NCI-H1092 treated with DMSO at 0.1 percent for 48 hours (cell line): ENCODE measurements at places on chromosomes 13 and 19.
A peak's percentile ranks its signal among the peaks of the same experiment; 100 is the strongest.

DNA sequence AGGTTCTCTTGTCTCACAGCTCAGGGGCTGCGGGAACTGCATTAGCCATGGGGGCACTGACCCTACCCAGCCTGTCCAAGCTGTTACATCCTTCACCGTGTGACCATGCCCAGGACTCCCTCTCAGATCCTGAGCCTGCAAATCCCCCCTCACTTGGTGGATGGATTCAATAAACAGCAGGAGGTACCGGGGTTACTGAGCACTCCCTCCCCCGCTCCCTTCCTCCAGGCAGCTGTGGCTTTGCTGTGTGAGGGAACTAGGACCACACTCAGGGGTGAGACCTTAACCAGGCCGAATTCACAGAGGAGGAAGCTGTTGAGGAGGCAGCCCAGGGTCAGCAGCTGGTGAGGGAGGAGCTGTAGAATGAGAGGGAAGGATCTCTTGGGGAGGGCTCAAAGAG, 27.0 kb upstream of the CEACAM1 start:
- DNase-seq = no peak

- DNase-seq = no peak
Measured at GRCh38 chr13:101739382-101740178, 287.1 kb downstream of the ITGBL1 start.

DNA sequence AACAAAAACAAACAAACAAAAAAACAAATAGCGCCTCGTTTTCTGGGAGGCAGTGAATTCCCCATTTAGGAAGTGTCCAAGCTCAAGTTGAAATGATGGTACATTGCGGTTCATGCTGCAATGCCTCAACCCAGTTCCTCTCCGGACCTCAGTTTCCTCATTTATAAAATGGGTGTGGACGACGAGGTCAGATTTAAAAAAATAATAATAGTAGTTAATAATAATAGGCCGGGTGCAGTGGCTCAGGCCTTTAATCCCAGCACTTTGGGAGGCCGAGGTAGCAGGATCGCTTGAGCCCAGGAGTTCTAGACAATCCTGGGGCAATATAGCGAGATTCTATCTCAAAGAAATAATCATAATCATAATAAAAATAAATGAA, 15.5 kb upstream of the ERCC1 start:
- DNase-seq = no peak

DNA sequence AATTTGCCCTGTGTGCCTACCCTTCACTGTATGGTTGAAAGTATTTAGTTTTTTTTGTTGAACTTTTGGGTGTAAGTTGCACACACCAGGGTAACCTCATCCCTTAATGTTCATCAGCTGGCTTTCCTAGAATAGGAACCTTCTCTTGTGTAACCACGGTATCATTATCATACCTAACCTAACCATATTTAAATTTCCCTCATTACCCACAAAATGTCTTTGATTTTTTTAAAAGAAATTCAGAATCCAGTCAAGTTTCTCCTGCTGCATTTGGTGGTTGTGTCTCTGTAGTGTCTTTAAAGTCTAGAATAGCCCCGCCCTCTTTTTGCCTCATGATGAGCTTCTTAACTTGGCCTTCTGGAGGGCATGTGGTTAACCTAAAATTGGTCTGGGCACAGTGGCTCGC, 80.3 kb downstream of the RYR1 start:
- DNase-seq = no peak

GRCh38 chr13:32428581-32429432, 877 bp upstream of the N4BP2L1 start:
- no peak for DNase-seq

DNA sequence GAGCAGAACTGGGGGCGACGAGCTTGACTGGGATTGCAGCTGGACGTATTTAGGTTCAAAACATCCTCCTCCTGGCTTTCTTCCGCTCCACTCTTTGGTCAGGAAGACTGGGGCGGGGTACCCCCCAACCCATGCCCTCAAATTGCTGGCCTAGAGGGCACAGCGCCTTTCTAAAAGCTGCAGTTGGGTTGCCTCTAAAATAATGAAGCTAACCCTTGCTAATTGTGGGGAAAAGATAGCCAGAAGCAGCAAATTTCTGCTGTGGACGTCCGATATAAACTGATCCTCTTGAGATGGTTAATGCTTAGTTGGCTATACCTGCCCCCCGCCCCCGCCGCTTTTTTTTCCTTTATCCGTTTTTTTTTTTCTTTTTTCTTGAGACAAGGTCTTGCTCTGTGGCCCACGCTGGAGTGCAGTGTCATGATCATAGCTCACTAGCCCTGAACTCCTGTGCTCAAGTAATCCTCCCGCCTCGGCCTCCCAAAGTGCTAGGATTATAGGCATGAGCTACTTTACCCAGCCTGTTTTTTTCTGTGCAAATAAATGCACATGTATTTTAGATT, 754 bp upstream of the CHERP start:
- DNase-seq = peak; percentile 29

GRCh38 chr19:7746903-7747884, at the start of gene CD209:
CD209 (minus strand) TSS chr19:7747534; CDS start chr19:7747511, 23 bp downstream.
- no peak for DNase-seq

GRCh38 chr13:86447479-86447878, 648.3 kb upstream of the SLITRK6 start:
- DNase-seq = no peak

DNA sequence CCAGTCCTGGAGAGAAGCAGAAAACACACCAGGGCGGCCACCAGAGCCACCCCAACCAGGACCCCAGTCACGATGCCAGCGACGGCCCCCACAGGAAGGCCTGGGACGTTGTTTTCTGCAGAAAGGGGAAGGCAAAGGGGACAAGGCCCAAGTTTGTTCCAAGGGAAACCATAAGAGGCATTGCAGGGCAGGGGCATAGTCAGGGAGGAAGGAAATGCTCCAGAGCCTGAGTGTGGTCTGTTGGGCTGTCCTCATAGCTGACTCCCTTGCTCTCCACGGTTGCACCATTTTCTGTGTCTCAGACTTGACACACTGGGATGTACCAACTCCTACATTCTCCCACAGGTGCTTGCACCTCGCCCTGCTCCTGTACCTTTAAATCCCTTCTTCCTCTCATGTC, 5.2 kb downstream of the CEACAM4 start:
- no peak for DNase-seq
